ENCODE measurements at places on chromosomes 4 and X.

DNA sequence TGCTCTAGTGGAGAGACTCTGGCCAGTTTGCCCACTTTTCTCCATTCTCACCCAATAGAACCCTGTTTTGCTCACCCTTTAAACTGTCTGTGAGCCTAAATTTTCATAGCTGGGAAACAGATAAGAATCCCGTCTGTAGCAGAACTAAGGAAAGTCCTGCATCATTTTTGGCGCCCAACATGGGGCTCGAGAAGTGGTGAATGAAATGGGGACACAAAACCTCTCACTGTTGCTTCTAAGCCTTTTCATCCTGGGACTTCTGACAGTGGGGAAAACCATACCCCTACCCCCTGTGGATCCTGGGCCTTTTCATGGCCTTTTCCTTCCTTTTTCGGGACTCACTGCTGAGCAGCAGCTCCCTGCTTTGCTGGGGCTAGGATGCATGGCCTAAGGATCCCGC lies 189.9 kb downstream of the INPP4B start:
- no peak for DNase-seq

GRCh38 chr4:185017964-185018772 lies at the start of gene HELT:
TSS of gene HELT (plus strand) at chr4:185018490. CDS start at chr4:185018929, 439 bp downstream.
- no peak for DNase-seq

DNA sequence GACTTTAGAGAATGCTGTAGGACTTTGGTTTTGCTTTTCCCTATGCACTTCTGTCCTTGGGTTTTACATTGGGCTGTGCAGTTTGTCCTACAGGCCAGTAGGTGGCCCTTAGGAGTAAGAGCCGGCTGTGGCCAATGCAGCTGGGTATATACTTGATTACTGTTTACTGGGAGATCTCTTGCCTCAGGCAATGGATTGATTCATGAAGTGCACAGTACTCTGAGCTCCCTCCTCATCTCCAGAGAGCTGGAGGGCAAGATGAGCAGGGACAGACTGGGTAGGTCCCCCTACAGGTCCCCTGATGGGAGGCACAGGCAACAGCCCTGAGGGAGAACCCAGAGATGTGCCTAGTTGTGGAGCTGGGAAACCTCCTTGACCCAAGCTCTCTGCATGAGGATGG lies 103.8 kb upstream of the QRFPR start:
- no peak for DNase-seq

- no peak for DNase-seq
Observed at GRCh38 chr4:133969202-133969848, 232.3 kb downstream of the PABPC4L start.

DNA sequence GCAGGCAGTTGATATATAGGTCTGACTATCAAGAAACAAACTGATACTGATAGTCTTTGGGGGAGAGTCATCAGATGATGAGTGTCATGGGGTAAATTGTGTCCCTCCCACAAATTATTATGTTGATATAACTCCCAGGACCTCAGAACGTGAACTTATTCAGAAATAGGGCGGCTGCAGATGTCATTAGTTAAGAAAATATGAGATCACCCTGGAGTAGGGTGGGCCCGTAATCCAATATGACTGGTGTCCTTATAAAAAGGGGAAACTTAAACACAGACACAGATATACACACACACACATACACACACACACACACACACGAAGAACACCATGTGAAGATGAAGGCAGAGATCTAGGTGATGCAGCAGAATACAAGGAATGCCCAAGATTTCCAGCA lies 32.7 kb upstream of the ARHGEF9 start:
- DNase-seq, result no peak

Data from stimulated activated CD4-positive, alpha-beta T cell treated with anti-CD3 and anti-CD28 coated beads, Interleukin-1b, Interleukin-23, amount 100 ng/mL, for 1 hour (primary cell).